ENCODE measurements at places on chromosomes 11 and 22. TPM values are rescaled to one million over a fixed set of nuclear protein-coding genes. Genes with fewer than 3 reads are reported as not detected.

- H3K36me3 ChIP-seq: no peaks in the 10 kb centered on the region
- H3K27ac ChIP-seq: no peak overlapping the region
- H3K27me3 ChIP-seq: no peaks in the 10 kb centered on the region
- H3K4me1 ChIP-seq: no peaks in the 10 kb centered on the region
- no peak overlapping the region for H3K4me3 ChIP-seq
Observed at GRCh38 chr11:85886089-85887056, 31.2 kb downstream of the CCDC83 start.

The CCDC87 gene
- total RNA-seq: 0.26 TPM

The OR5F1 gene
- total RNA-seq: not detected

- no peak for DNase-seq
- H3K27ac ChIP-seq: no peak overlapping the region
- H3K4me1 ChIP-seq: peaks cover 5% of the 10 kb centered on the region
- H3K4me3 ChIP-seq: no peak overlapping the region
Observed at GRCh38 chr11:34268906-34269430, 88.8 kb downstream of the ABTB2 start.

GRCh38 chr11:84136926-84137325, 850.8 kb upstream of the CCDC90B start:
- H3K27me3 ChIP-seq: no peaks in the 10 kb centered on the region
- DNase-seq: no peak
- no peak overlapping the region for H3K4me3 ChIP-seq
- H3K36me3 ChIP-seq: no peaks in the 10 kb centered on the region
- no peak overlapping the region for H3K27ac ChIP-seq
- H3K4me1 ChIP-seq: no peaks in the 10 kb centered on the region

DNA sequence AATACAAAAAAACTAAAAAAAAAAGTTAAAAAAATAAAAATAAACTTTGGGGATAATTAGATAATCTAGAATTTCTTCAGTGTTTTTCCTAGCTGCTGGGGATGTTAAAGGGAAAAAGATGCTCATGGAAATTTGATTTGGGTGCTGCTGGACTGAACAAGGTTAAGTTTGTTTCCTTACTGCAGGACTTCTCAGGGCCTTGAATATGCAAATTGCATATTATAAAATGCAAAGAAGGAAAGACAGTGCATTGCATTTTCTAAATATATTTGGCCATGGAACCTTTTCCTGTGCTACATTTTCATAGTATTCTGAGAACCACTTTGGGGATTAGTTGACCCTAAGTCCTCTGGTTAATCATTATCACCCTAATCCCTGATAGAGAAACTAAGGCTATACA, 79.6 kb downstream of the ABTB2 start:
- no peak overlapping the region for H3K4me3 ChIP-seq
- H3K27me3 ChIP-seq: no peaks in the 10 kb centered on the region
- H3K36me3 ChIP-seq: no peaks in the 10 kb centered on the region
- H3K4me1 ChIP-seq: peaks cover 5% of the 10 kb centered on the region
- H3K27ac ChIP-seq: no peak overlapping the region

DNA sequence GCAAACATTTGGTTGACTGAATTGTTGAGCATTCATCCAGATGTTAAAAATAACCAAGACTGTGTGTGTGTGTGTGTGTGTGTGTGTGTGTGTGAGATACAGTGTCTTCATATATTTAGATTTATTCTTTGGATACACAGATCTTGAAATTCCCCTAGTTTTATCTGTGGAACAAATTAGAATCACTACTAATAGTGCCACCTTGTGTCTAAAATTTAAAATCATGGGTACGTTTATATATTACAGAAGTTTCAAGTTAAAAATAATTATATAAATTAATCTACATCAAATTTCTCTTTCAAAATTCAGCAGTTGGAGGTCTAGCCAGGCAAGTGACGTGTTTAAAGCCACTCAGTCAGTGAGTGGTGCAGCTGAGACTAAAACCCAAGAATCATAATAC, 1566.2 kb upstream of the TENM4 start:
- H3K4me3 ChIP-seq: no peak overlapping the region
- H3K27ac ChIP-seq: no peak overlapping the region
- H3K36me3 ChIP-seq: no peaks in the 10 kb centered on the region
- no peak for DNase-seq
- no peaks in the 10 kb centered on the region for H3K4me1 ChIP-seq

The SEZ6L gene
- 0.32 TPM for total RNA-seq

The ASPHD2 gene
- 1.2 TPM for total RNA-seq

DNA sequence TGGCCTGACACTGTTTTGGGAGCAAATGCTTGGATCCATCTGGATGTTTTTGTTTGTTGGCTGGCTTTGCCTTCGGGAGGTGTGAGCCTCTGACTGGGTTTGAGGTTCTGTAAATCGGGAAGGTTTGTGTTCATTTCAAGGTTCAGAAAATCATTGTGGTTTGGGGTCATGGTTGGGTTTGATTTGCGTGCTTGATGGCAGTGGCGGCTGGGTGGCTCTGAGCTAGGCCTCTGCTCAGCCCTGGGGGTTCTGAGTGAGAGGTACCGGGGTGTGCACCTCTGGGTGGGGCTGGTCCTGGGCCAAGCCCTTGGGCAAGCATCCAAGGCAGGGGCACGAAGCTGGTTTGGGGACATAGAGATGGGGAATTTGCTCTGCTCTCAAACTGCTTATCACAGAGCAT, 37.0 kb upstream of the ALX4 start:
- no peak overlapping the region for H3K27ac ChIP-seq
- H3K27me3 ChIP-seq: no peaks in the 10 kb centered on the region
- no peak for DNase-seq
- no peak overlapping the region for H3K4me3 ChIP-seq

- peaks cover 28% of the 10 kb centered on the region for H3K36me3 ChIP-seq
- no peaks in the 10 kb centered on the region for H3K27me3 ChIP-seq
- no peaks in the 10 kb centered on the region for H3K4me1 ChIP-seq
- DNase-seq: no peak
- no peak overlapping the region for H3K4me3 ChIP-seq
- H3K27ac ChIP-seq: no peak overlapping the region
Observed at GRCh38 chr11:68446046-68446725, 14.4 kb upstream of the PPP6R3 start.

The ANO1 gene
- total RNA-seq: 16.8 TPM

GRCh38 chr11:64000026-64000739, 13.9 kb downstream of the OTUB1 start:
- H3K27me3 ChIP-seq: no peaks in the 10 kb centered on the region
- peaks cover 37% of the 10 kb centered on the region for H3K4me1 ChIP-seq
- H3K36me3 ChIP-seq: peaks cover 31% of the 10 kb centered on the region
- DNase-seq: peak; percentile 84
- peak overlapping the region; percentile 44 for H3K4me3 ChIP-seq

DNA sequence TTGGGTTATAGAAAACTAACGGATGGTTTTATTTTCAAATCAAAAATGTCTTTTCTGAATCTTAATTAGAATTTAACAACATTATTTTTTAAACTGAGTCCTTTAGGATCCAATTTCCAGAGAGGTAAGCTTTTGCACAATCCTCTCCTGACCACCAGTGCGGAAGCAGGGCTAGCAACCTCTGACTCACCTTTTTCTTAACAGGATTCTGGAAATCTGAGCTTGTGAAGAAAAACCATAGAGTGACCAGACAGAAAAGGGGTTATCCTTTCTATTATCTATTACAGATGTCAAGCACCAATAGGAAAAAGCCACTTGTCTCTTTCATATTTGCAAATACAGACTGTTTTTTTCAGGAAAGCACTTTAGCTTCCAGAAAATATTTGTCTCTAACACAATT, 25.3 kb downstream of the ALG9 start:
- peak overlapping the region; percentile 47 for H3K27ac ChIP-seq
- H3K27me3 ChIP-seq: no peaks in the 10 kb centered on the region
- no peak overlapping the region for H3K4me3 ChIP-seq
- no peak for DNase-seq
- no peaks in the 10 kb centered on the region for H3K4me1 ChIP-seq

- no peak overlapping the region for H3K27ac ChIP-seq
- H3K4me3 ChIP-seq: no peak overlapping the region
- H3K27me3 ChIP-seq: no peaks in the 10 kb centered on the region
- no peaks in the 10 kb centered on the region for H3K36me3 ChIP-seq
- no peaks in the 10 kb centered on the region for H3K4me1 ChIP-seq
Observed at GRCh38 chr22:30481711-30482110, 9.9 kb upstream of the SEC14L3 start.

GRCh38 chr22:29253561-29254285, 14.1 kb downstream of the RHBDD3 start:
- H3K36me3 ChIP-seq: no peaks in the 10 kb centered on the region
- peak; percentile 52 for DNase-seq
- H3K4me1 ChIP-seq: no peaks in the 10 kb centered on the region
- H3K4me3 ChIP-seq: no peak overlapping the region
- H3K27ac ChIP-seq: no peak overlapping the region
- no peaks in the 10 kb centered on the region for H3K27me3 ChIP-seq

The GAS2 gene
- 1.7 TPM for total RNA-seq

- no peak overlapping the region for H3K4me3 ChIP-seq
- no peak overlapping the region for H3K27ac ChIP-seq
- no peaks in the 10 kb centered on the region for H3K4me1 ChIP-seq
- DNase-seq: no peak
Observed at GRCh38 chr22:27019827-27020226, 362.4 kb downstream of the MIAT start.

- H3K4me1 ChIP-seq: peaks cover 11% of the 10 kb centered on the region
- no peaks in the 10 kb centered on the region for H3K27me3 ChIP-seq
- peak; percentile 67 for DNase-seq
- H3K36me3 ChIP-seq: no peaks in the 10 kb centered on the region
- no peak overlapping the region for H3K27ac ChIP-seq
- peak overlapping the region; percentile 57 for H3K4me3 ChIP-seq
Observed at GRCh38 chr11:35944503-35945136, 758 bp downstream of the LDLRAD3 start.

The CXCR5 gene
- not detected for total RNA-seq

GRCh38 chr11:16805938-16806337, 67.5 kb downstream of the C11orf58 start:
- H3K4me1 ChIP-seq: peaks cover 26% of the 10 kb centered on the region
- H3K36me3 ChIP-seq: no peaks in the 10 kb centered on the region
- no peak overlapping the region for H3K4me3 ChIP-seq
- H3K27me3 ChIP-seq: no peaks in the 10 kb centered on the region
- DNase-seq: no peak
- H3K27ac ChIP-seq: no peak overlapping the region

- H3K36me3 ChIP-seq: no peaks in the 10 kb centered on the region
- H3K4me1 ChIP-seq: no peaks in the 10 kb centered on the region
- no peak overlapping the region for H3K4me3 ChIP-seq
- no peaks in the 10 kb centered on the region for H3K27me3 ChIP-seq
Observed at GRCh38 chr11:37907436-37908218, 1309.6 kb upstream of the RAG2 start.

DNA sequence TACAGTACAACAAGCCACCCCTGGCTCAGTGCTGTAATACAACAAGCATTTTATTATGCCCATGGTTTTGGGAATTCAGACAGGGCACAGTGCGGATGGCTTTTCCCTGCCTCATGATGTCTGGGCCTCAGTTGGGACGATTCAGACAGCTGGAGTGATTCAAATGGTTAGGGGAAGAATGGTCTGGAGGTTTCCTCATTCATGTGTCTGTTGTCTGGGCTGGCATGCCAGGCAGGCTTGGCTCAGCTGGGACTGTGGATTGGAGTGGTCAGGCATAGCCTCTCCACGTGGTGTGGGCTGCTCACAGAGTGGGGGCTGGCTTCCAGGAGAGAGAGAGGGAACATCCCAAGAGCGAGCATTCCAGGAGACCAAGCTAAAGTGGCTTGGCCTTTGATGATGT, 164.4 kb downstream of the C11orf91 start:
- H3K36me3 ChIP-seq: no peaks in the 10 kb centered on the region
- no peak for DNase-seq
- H3K27ac ChIP-seq: no peak overlapping the region
- H3K27me3 ChIP-seq: peaks cover 4% of the 10 kb centered on the region
- H3K4me1 ChIP-seq: no peaks in the 10 kb centered on the region

GRCh38 chr22:35032571-35032970, 33.4 kb upstream of the ISX start:
- no peak overlapping the region for H3K27ac ChIP-seq
- no peaks in the 10 kb centered on the region for H3K4me1 ChIP-seq
- no peaks in the 10 kb centered on the region for H3K36me3 ChIP-seq
- peaks cover 25% of the 10 kb centered on the region for H3K27me3 ChIP-seq

GRCh38 chr11:59138643-59139042, 4.0 kb upstream of the FAM111A start:
- H3K4me1 ChIP-seq: peaks cover 11% of the 10 kb centered on the region
- H3K4me3 ChIP-seq: no peak overlapping the region
- DNase-seq: no peak
- no peak overlapping the region for H3K27ac ChIP-seq
- no peaks in the 10 kb centered on the region for H3K27me3 ChIP-seq

- peak overlapping the region; percentile 52 for H3K4me3 ChIP-seq
- peak overlapping the region; percentile 40 for H3K27ac ChIP-seq
- H3K4me1 ChIP-seq: peaks cover 9% of the 10 kb centered on the region
- no peaks in the 10 kb centered on the region for H3K27me3 ChIP-seq
Observed at GRCh38 chr11:7484645-7485044, 661 bp upstream of the OLFML1 start.

GRCh38 chr11:16956538-16957153, 57.6 kb downstream of the PLEKHA7 start:
- H3K4me1 ChIP-seq: no peaks in the 10 kb centered on the region
- no peaks in the 10 kb centered on the region for H3K36me3 ChIP-seq
- H3K4me3 ChIP-seq: no peak overlapping the region

The LARGE1 gene
- 33.5 TPM for total RNA-seq

The VWCE gene
- 1.5 TPM for total RNA-seq

- peaks cover 13% of the 10 kb centered on the region for H3K4me1 ChIP-seq
- no peak for DNase-seq
- H3K27me3 ChIP-seq: peaks cover 13% of the 10 kb centered on the region
- no peaks in the 10 kb centered on the region for H3K36me3 ChIP-seq
Observed at GRCh38 chr11:73262851-73263495, 9.2 kb upstream of the P2RY6 start.

DNA sequence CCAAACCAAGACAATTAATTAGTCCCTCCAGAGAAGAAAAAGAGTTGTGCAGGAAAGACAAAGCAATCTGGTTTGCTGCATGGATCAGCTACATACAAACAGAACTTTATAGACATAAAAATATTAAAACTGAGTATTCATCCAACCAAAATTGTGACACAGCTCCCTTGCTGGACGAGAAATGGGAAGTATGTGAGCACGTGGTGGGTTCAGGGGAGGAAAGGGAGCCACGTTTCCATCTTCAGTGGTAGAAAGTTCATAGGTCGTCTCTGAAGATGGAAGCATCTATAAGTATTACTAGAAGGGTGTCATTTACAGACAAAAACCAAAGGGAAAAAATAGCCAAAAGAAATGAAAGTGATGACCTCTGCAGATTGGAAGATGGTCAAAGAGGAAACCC, 7.1 kb upstream of the KCNJ5 start:
- no peak for DNase-seq
- no peak overlapping the region for H3K4me3 ChIP-seq
- no peaks in the 10 kb centered on the region for H3K4me1 ChIP-seq
- H3K27ac ChIP-seq: no peak overlapping the region
- no peaks in the 10 kb centered on the region for H3K36me3 ChIP-seq
- no peaks in the 10 kb centered on the region for H3K27me3 ChIP-seq

- H3K36me3 ChIP-seq: no peaks in the 10 kb centered on the region
- H3K27me3 ChIP-seq: peaks cover 4% of the 10 kb centered on the region
- peaks cover 3% of the 10 kb centered on the region for H3K4me1 ChIP-seq
- DNase-seq: peak; percentile 49
- no peak overlapping the region for H3K27ac ChIP-seq
Observed at GRCh38 chr11:116731097-116731761, 41.6 kb downstream of the BUD13 start.

The MIAT gene
- total RNA-seq: 6.1 TPM

The OVOL1 gene
- 2.7 TPM for total RNA-seq

Measured in upper lobe of right lung (tissue), 1 donor.